ENCODE measurements at places on chromosomes 1 and 21.

DNA sequence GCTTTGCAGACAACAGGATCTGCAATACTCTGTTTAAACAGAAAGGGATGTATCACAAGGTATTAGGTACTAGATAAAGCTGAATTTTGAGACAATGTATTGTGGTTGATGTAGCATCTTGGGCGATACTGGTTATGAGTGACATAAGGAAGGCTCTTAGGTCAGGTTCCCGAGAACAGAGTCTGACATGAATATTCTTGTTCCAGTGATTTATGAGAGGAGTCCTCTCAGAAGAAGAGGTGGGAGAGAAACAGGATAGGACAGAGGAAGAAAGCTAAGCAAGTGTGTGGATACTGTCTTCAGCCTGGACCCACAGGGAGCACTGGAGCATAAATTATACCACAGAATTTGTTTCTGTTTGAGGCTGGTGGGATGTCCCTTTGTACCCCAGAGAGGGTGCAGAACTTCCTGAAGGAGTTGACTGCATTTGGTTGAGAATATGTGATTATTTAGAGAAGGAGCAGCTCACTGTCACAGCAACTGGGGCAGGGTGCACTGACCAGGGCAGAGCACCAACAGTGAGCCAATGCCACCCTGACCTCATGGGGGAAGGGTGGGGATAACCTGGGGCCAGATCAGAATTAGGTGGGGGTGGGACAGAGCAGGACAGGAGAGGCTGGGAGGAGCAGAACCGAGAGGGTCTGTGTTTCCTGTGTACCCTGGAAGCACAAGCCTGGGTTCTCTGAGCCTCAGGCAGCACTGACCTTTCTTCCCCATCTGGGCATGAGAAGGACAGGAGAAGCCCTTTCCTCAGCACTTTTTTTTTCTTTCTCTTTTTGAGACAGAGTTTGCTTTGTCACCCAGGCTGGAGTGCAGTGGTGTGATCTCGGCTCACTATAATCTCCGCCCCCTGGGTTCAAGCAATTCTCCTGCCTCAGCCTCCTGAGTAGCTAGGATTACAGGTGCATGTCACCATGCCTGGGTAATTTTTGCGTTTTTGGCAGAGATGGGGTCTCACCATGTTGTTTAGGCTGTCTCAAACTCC, 36.3 kb upstream of the SLC6A9 start:
- no peak for DNase-seq

- no peak for DNase-seq
These were observed 14.7 kb upstream of the IL24 start for GRCh38 chr1:206882555-206882954.

- no peak for DNase-seq
These were observed 99.9 kb downstream of the CD247 start for GRCh38 chr1:167418391-167418790.

GRCh38 chr1:1921901-1922701, 3.0 kb upstream of the TMEM52 start:
- DNase-seq = no peak

DNA sequence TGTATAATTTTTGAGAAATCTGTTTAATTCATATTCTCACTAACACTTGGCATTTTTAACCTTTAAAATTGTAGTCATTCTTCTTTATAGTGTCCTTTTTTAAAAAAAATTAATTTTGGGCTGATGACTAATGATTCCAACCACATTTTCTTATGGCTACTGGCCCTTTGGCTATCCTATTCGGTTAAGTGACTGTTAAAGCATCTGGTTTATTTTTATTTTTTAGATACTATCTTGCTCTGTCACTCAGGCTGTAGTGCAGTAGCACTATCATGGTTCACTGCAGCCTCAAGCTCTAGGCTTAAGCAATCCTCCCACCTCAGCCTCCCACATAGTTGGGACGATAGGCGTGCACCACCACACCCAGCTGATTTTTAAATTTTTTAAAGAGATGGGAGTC, 723.2 kb upstream of the CXADR start:
- no peak for DNase-seq

DNA sequence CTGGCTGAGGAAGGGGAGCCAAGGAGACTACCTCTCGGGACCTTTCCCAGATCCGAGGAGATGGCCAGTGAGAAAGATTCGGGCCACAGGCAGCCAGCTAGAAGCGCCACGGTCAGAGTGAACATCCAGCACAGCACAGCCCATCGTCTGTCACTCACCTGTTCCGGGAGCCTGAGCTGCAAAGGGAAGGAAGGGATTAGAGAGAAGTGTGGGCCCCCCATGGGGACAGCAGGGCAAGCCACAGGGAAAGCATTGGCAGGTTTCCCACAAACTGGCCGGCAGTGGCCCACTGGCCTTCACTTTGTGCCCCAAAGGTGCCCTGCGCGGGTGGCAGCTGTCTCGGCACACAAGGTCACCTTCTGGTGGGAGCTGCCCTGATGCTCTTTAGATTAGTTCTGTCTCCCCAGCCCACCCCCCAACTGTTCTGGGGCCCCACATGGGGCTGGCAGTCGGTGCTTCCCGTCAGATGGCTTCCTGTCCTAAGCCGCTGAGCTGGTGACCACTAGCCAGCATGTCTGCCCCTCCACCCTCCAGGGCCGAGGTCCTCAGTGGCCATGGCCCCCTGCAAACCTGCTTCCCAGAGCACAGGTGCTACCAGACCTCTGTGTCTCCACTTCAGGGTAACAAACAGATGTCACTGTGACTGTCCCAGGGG, 56.7 kb downstream of the LACTBL1 start:
- peak; percentile 83 for DNase-seq

- no peak for DNase-seq
These were observed 195.1 kb downstream of the HHAT start for GRCh38 chr1:210523830-210524229.

DNA sequence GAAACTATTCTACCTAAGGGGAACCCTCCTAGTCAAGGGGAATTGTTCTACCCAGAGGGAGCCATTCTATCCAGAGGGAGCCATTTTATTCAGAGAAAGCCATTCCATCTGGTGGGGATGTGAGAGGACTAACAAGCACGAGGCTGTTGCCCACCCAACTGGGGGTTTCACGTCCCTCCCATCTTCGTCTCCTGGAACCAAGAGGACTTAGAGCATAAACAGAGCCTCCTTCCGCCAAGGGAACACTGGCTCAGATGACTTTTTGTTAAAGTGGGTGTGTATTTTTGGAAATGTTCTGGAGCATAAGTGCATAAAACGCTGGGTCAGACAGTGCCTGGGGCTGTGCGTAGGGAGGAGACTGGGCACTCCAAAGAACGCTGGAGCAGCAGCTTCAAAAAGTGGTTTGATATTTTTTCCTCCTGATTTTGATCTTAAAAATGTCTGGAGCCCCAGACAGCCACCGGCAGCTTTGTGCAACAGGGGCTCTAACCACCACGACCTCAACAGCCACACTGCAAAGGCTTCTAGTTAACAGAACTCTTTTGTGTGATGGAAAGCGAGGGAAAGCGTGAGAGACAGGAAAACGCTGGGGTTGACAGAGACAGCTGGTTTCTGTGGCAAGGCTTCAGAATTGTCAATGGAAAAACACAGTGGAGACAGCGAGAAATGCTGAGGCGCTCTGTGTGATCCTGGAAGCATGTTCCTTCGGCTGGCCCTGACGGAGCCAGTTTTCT, 363.6 kb upstream of the CAMK1G start:
- DNase-seq = no peak

DNA sequence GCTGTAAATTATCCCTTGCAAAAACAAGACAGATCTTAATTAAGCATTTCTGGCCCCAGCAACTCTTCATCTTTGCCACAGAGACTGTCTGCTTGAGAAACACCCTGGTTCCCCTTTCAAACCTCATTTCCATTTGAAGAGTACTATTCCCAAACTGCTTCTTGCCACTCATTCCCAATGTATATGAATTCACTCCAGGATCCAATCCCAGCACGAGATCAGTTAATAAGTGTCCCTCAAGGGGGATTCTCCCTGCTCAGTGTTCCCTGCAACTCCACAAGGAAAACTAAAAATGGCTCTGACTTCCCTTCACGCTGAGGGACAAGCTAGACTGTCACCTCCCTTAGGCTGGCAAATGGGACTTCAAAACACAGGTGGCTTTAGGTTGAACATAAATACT, 173.2 kb downstream of the SIPA1L2 start:
- DNase-seq = no peak

GRCh38 chr21:14901482-14901958, 163.3 kb downstream of the NRIP1 start:
- no peak for DNase-seq

DNA sequence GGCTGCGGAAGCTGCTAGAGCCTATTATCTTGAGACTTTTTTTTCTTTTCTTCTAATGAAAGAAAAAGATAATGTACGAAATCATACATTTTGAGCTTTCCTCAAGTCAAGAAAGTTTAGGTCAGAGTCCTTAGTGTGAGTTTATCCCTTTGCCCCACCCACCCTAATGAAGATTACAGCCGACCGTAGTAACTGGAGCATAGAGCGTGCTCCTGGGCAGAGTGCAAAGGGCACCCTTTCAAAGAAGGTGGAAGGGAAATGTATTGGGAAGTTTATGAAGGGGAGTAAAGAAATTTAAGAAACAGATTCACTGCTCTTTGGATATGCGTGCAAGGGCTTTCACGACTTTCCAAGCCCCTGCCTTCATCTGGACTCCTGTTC, 17.2 kb downstream of the GNG12 start:
- no peak for DNase-seq

- no peak for DNase-seq
These were observed 151.6 kb downstream of the KCTD3 start for GRCh38 chr1:215718575-215719287.

DNA sequence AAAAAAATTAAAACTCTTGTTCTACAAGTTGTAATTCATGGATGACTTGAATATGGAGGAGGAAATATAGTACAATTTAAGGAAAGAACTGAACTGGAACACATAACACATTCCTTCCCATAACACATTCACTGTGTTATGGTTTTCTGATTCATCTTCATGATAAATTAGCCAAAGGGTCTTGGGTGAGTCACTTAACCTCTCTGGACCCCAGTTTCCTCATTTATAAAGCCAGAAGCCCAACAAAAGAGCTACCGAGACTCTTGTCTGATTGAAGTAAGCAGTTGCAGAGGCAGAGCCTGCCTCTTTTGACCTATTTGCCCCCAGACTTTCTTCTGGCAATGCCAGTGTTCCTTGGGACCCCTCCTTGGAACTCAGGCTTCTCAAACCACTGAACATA, 161.9 kb upstream of the KCTD3 start:
- no peak for DNase-seq

DNA sequence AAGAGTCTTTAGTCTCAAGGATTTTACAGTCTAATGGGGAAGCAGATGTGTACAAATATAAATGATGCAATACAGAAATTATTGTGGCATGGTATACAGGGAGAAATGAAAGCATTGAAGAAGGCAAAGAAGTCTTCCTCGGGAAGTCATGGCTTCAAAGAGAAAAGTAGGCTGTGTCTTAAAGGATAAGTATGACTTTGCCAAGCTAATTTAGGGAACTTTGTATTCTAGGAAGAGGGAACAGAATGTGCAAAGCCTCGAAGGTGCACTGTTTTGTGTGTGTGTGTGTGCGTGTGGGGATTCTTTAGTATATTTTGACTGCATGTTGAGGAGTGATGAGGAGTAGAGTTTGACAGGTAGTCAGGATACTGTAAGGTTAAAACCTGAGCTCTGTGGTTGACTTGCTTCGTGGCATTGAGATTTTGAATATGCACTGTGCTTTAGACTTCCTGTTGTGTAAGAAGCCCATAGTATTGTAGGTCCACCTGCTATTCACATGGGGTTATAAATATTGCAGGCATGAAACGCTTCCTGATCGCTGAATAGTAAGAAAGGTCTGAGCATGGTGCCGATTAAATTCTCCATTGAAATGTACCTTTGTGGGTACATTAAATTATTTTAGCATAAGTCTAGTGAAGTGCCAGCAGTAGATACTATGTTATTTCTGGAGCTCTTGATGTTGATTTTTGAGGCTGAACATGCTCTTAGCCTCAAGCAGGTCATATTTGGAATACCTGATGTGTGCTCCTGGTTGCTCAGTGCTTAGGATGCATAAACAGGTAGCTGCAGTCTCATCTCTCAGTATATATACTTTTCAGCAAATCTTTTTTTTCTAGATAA, 8.0 kb downstream of the SMAP2 start:
- no peak for DNase-seq

- DNase-seq = no peak
These were observed 52.0 kb downstream of the FOXJ3 start for GRCh38 chr1:42282867-42283583.

DNA sequence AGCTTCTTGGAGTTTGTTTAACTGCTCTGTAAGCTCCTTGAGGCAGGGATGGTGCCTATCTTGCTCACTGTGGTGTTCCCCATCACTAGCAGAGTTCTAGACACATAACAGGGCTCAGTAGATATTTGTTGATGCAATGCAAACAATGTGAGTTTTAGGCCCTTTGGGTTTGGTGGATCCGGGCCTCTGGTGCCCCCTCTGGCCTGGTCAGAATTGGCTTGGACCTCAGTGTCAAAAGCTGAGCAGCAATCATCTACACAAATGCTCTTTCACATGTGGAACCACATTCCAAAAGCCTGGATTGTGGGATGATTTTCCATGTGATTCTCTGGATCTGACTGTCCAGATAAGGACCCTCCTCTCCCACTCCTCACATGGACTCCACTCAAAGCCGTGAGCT, 53.4 kb upstream of the BCAR3 start:
- DNase-seq = no peak

GRCh38 chr1:90220941-90221693, 226.2 kb downstream of the ZNF326 start:
- DNase-seq = no peak

- peak; percentile 77 for DNase-seq
These were observed 69.8 kb upstream of the SCAF4 start for GRCh38 chr21:31801551-31802219.

DNA sequence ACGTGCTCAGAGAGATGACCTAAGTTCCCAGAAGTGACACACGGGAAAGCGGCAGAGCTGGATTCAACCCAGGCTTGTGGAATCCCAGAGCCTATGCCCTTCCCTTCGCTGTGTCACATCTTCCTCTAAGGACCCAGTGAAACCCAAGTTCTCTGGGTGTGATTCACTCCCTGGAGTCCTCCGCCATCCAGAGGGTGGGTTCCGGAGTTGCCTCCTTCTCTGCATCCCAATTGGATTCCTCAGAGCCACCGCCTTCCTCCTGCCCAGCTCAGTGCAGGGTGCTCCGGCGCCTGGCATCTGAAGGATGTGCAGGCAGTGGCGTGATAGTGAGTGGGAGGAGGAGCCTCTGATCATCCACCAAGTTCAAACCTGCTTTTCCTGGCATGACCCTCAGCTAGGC, 20.7 kb upstream of the RCC2 start:
- no peak for DNase-seq

DNA sequence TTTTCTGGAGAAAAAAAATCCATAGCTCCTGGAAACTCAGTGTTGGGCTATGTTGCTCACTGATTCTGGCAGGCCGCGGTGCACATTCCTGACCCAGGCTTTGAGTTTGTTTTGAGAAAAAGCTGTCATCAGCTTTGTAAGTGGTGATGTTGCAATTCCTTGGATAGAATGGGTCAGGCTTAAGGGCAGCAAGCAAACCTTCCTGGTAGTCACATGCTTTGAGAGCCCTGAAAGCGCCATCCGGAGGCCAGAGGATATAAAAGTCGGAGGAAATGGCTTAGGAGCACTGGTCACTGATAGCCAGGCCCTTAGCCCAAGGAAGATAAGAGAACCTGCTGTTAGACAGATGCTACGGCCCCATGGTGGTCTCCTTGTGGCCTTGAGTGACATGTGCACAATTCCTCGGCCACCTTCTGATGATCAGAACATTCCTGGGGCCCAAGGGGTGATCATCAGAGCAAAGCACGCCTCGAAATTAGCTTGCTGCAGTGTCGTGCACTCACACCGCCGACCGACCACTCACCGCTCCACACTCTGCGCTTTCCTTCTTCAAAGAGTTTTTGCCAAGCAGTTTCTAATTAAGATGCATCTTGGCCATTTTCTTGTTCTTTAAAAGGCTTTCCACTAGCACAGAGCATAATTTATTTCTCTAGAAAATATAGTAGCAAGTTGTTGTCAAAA, 78.6 kb downstream of the MAN1C1 start:
- DNase-seq = no peak

GRCh38 chr1:7781923-7782495, 2.1 kb upstream of the PER3 start:
- no peak for DNase-seq

Data from NCI-H524 (cell line).